ENCODE measurements at places on chromosomes 6 and 20.

GRCh38 chr6:18441251-18441979 is 54.3 kb downstream of the RNF144B start:
- no peak for DNase-seq

- DNase-seq: no peak
These were observed 61.6 kb downstream of the RPRD1B start for GRCh38 chr20:38095017-38095686.

DNA sequence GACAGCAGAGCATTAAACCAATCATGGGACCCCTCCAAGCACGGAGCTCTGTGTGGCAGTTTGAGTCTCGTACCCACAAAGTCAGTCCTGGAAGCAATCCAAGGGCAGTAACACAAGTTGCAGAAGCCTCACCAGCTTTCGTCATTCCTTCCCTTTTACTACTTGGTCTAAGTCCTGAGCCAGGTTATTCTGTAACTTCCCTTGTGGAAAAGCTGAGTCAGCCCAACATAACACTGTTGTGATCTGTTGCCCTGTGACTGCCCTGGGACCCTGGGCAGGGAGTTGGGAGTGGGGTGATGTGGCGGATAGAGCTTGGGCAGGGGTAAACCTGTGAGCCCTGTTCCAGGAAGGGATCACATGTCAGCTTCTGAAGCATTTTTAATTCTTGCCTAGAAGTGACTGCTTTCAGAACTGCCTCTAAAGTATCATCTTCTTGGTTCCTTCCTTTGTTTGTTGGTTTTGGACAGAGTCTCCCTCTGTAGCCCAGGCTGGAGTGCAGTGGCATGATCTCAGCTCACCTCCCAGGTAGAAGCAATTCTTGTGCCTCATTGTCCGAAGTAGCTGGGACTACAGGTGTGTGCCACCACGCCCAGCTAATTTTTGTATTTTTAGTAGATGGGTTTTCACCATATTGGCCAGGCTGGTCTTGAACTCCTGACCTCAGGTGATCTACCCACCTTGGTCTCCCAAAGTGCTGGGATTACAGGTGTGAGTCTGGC is 183.7 kb upstream of the JAG1 start:
- no peak for DNase-seq

DNA sequence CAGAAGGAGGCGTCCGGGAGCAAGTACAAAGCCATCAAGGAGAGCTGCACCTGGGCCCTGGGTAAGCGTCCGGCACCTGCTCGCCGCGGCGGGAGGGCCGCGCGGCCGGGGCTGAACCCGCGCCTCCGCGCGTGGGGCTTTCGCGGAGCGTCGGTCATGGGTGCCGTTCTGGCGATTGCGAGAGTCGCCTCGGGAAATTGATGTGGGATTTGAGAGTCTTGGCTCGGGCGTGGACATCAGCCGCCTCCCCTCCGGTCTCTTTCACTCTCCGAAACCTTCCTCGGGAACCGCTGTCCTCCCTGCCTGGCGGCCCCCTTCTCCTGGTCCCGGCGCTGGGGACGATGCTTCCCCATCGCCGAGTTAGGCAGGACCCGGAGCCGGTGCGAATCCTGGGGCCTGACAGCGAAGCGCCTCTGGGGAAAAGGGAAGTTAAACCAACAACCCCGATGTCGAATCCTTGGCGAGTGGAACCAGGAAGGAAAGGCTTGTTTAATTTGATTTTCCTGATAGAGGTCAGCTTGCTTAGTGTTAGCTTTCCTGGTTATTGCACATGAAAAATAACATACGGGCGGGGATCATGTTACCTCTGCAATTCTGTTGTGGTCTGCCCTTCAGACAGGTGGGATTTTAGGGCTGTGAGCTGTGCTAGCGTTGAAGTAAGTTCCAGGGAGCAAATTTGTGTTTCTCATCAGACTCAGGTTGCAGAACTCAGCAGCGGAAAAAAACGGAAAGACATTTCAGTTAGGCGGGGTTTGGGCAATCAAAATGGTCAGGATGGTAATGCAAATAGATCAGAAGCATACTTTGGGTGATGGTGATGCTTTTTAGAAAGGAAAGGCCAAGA is 594 bp downstream of the ARFGEF3 start:
- no peak for DNase-seq

- no peak for DNase-seq
These were observed 54.8 kb downstream of the PGM3 start for GRCh38 chr6:83138118-83138722.

- no peak for DNase-seq
These were observed 78.5 kb downstream of the CBFA2T2 start for GRCh38 chr20:33568378-33568777.

- DNase-seq: no peak
These were observed 111.2 kb upstream of the SAMD5 start for GRCh38 chr6:147397306-147397705.

GRCh38 chr6:27049863-27050781 is 197.4 kb upstream of the PRSS16 start:
- DNase-seq: no peak

DNA sequence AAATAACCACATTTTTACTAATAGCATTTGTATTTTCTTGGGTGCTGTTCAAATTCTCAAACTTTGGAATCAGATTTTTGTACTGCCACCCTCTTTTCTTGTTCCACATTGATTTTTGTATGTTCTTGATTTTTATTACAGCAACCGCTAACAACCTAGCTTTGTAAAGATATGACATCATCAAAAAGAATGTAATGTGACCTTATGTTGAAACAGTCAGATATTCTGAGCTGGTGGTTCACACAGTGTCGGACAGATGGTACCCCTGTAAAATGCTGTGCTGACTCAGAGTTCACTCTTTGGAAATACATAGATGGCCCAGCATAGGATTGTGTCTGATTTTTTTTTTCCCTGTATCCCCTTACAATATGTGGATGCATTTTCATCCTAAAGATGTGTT is 118.9 kb downstream of the QKI start:
- no peak for DNase-seq

DNA sequence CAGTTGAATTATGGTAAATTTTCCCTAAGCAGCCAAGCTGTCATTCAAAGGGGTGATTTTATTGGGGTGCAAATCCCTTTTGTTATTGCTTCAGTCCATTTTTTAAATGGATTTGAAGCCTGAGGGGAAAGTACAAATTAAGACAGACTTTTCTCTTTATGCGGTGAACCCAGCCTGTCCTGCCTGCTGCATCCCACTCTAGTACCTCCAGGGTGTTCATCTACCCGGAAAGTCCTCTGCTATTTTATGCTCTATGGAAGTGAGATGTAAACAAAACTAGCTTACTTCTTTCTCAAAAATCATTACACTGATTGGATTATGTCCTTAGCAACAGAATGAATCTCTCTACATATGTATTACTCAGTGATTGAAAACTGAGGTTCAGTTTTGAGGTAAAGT is 1088.9 kb upstream of the CITED2 start:
- no peak for DNase-seq

- no peak for DNase-seq
These were observed 451.7 kb downstream of the QKI start for GRCh38 chr6:163866192-163866591.

- DNase-seq: no peak
These were observed 8.6 kb downstream of the MAP3K5 start for GRCh38 chr6:136783495-136784270.

- DNase-seq: no peak
These were observed 63.1 kb downstream of the SEC63 start for GRCh38 chr6:107894809-107895396.

GRCh38 chr6:42163981-42164380 is 9.2 kb upstream of the GUCA1A start:
- DNase-seq: no peak

GRCh38 chr20:48563191-48563870 is 264.5 kb downstream of the PREX1 start:
- DNase-seq: no peak

- no peak for DNase-seq
These were observed 18.2 kb downstream of the AK9 start for GRCh38 chr6:109672839-109673238.

DNA sequence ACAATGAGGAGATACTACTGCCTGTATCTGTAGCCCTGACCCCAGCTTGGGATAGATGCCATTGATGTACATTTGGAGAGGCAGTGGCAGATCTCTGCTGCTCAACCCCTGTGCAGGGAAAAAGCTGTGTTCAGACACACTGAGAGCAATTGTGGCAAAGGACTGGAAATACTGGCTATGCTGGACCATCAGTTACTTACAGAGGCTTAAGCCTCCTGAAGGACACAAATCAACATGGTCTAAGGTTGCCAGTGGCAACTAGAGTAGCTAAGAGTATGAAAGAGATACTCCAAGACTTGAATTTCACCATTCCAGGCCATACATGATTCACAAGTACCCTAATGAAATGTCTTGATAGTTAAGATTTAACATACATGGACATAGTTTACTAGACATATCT is 32.4 kb upstream of the ENPP4 start:
- DNase-seq: no peak

DNA sequence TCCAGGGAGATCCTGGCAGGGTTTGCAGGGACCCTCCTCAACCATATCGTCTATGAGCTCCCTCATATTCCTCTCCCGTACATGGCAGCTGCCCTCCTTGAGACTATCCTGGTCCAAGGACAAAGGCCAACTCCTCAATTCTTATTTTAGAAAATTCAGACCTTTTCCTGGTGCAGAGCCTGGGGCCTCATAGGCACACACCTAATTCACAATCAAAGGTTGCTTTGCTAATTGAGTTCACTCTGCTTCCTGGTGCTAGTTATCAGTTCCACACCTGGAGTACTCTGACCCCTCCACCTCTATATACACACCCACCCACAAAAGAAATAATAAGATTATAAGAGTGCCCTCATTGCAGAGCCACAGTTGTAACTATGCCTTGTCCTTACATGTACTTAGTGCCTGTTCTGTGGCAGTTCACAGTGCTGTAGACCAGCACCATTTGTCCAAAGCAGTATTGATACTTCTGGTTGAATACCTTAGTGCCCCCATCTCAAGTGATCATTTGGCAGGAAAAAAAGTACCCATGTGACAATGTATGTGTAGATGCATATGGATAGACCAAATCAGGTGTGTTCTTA is 38.7 kb downstream of the GSS start:
- no peak for DNase-seq

- no peak for DNase-seq
These were observed 39.7 kb upstream of the COL10A1 start for GRCh38 chr6:116165596-116165995.
